ENCODE measurements at places on chromosomes 3 and 15. TPM values are rescaled to one million over a fixed set of nuclear protein-coding genes. Genes with fewer than 3 reads are reported as not detected.

DNA sequence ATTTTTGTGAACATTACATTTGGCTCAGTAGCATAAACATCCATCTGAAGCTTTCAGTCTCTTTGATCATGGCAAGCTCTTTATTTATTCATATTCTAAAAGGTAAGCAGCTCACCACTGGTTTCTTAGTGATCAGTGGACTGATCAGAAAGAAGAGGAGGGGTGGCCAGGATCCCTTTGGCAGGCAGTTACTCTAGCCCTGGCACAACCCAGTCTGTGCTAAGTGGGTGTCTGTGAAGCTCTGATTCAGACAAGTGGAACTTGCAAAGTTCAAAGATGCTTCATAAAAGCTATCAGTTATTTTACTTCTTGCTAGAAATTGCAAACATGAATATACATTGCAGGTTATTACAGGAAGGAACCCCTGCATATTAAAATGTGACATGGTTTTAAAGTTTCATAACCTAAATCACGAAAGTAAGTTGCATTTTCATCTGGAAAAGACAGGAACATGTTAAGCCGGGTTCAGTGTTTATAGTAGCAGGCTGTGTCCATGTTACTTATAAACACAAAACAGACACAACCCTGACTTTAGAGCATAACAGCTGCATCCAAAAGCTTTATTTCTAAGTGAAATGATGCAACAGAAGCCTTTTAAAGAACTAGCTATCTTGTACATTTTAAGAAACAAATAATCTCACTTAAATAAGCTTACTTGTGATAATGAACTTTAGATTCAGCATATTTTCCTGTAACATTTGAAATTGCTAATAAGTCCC is 785.3 kb downstream of the MCTP2 start:
- no peak for DNase-seq

GRCh38 chr3:108879915-108880314 is 57.3 kb downstream of the TRAT1 start:
- no peak for DNase-seq

The NIT2 gene
- total RNA-seq: 16.4 TPM

The UROC1 gene
- not detected for total RNA-seq

DNA sequence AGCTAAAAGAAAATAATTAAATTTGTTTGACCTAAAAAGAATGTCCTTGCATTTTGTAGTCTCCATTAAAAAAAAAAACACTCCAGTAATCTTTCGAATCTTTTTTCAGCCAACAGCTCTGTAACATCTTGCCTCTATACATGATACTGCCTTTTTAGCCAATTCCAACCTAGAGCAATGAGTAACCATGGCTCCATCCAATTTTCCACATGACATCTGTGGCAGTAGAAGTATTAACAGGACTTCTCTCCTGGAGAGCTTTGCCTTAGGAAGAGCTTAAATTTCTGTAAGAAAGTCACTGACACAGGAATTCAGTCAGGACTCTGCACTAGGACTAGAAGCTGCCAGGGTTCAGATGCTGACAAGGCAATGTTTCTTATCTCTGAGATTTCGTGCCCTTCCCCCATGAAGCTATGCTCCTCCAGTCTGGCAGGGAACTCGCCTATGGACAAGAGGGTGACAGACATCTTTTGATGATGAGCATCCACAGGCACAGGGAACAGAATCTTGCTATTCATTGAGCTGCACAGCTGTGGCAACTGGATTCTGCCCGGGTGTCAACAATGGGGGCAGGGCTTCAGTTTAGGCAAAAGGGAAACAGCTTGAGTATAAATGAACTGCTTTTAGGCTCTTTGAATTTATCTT is 81.8 kb downstream of the ALCAM start:
- no peak for DNase-seq

- no peak for DNase-seq
Measured at GRCh38 chr3:192726385-192726784, 956 bp downstream of the FGF12 start.
